ENCODE measurements at places on chromosomes 16 and 17.

DNA sequence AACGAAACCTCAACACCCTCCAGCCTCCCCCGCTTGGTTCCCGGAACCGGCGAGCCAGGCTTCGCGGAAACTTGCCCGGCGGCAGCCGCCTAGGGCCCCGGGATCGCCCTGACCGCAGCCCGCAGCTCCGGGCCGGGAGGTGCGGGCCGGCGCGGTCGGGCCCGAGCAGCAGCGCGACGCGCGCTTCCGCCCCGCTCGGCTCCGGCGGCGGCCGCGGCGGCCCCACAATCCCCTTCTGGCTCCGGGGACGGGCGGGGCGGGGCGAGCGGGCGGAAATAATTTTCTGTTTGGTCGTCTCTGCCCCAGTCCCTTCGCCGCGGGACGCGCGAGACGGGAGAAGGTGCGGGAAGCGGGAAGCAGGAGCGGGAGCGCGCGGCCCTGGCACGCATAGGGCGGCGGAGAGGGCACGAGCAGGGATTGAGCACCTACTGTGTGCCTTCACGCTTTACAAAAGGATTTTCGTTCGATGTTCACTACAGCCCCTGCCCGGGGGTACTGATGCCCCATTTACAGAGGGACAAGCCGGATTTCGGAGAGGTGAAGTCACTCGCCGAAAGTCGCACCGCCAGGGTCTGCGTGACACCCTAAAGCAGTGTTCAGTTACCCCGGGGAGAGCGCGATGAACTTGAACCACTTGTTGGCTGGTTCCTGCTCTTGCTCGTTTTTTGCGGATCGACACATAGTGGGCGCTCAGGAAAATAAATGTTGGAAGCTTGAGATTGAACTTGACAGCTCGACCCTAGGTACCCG is 2.7 kb upstream of the MLLT6 start:
- peak; percentile 90 for DNase-seq

DNA sequence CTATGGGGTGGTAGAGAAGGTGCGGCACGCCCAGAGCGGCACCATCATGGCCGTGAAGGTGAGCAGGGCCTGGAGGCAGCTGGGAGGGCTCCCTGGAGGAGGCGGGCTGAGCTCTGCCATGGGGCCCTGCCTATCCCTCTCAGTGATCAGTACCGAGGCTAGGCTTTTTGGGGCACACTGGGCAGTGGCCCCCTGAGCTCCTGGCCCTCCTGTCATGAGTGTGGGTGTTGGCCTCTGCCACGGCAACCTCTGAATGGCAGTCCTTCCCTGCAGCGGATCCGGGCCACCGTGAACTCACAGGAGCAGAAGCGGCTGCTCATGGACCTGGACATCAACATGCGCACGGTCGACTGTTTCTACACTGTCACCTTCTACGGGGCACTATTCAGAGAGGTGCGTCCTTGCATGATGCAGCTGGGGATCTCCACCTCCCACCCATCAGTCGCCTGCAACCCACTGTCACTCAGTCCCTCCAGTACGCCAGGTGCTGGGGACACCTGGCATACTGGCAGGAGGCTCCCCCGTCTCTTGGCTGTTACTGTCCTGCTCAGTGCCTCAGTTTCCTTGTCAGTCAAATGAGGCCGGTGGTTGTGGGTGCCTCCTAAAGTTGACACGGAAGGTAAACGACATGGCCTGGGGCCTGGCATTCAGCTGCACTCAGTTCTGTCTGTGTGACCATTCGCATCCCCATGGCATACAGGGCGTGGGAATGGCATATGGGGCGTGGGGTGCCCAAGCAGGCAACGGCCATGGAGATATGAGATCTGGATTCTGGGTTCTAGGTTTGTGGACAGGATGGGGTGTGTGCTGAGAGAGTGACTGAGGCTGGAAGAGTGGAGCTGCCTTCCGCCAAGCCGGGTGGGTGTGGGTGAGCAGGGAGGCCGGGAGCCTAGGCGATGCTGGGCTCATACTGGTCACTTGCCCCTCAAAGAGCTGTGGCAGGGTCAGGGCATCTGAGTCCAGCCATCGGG is 16.4 kb downstream of the MAP2K3 start:
- no peak for DNase-seq

- no peak for DNase-seq
Measured at GRCh38 chr17:66976781-66977201, 12.3 kb downstream of the CACNG4 start.

DNA sequence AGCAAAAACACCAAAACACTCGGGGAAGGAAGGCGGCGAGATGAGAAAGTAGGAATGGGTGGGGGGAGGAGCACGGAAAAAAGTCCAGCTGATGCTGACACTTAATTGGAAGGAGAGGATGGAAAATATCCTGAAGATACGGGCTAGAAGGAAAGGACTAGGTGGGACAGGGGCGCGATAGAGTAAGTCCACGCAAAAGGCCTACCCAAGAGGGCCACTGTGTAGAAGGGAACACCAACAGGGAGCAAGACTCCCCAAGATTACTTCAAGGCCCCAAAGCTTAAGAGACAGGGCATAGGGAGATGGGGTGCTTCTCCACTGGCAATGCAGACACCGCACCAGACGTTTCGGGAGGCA is 736 bp downstream of the APPBP2 start:
- DNase-seq: no peak

DNA sequence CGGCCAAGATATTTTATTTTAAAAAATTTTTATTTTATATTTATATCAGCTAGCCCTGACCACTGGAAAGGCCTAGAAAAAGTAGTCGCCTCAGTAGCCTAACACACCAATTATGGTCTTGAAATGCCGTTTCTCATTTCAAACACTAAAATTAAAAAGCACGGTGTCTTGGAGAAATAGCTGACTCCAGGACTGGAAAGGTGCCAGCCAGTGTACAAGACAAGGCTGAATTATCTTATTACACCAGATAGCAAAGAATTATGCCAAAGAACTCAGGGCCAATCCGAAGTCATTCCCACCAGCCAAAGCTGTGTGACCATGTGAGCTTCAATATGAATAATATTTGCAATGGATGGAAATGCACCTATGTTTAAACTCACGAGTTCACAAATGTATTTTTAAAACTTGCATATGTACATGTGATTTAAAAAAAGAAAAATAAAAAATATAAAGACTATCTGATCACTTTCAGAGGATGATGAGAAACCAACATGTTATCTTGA is 19.9 kb upstream of the ATP2C2 start:
- no peak for DNase-seq
